ENCODE measurements at places on chromosomes 13 and 19.

GRCh38 chr13:52737965-52738364, 1.7 kb downstream of the CNMD start:
- no peak for DNase-seq

DNA sequence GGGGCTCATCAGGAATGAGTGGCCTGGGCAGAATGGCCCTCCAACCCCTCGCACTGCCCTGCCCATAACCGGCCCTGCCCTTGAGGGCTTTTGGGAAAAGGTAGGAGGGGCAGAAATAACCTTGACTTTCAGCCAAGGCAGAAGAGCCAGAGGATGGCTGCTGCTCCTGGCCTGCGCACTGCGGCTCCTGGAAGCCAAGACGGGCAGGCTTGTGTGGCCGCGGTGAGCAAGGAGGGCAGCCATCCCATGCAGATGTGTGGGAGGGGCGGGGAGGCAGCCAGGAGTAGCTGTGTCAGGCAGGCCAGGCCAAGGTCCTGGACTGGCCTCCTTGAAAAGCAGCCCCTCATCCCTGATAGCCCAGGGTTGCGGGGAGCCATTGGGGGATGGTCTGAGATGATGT, 57.6 kb upstream of the URI1 start:
- no peak for DNase-seq

DNA sequence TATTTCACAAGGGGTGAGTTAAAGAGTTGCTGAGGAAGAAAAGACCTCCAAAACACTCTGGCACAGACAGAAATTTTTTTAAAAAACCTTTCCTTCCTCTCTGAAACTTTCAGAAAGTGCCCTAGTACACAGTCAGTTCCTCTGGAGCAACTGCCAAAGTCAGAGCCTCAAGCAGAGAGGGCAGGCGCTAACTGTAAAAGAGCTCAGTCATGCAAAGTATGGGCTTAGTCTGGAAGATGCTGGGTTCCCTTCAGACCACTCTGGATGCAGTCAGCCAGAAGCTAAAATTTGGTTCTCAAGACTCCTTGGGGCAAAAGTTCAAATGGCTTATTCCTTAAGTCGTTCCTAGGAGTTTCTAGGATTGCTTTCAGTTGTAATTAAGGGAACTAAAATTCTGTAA, 671.6 kb downstream of the PCDH9 start:
- DNase-seq = no peak

- DNase-seq = no peak
These were observed 62.9 kb upstream of the KLHL1 start for GRCh38 chr13:70171151-70171550.

DNA sequence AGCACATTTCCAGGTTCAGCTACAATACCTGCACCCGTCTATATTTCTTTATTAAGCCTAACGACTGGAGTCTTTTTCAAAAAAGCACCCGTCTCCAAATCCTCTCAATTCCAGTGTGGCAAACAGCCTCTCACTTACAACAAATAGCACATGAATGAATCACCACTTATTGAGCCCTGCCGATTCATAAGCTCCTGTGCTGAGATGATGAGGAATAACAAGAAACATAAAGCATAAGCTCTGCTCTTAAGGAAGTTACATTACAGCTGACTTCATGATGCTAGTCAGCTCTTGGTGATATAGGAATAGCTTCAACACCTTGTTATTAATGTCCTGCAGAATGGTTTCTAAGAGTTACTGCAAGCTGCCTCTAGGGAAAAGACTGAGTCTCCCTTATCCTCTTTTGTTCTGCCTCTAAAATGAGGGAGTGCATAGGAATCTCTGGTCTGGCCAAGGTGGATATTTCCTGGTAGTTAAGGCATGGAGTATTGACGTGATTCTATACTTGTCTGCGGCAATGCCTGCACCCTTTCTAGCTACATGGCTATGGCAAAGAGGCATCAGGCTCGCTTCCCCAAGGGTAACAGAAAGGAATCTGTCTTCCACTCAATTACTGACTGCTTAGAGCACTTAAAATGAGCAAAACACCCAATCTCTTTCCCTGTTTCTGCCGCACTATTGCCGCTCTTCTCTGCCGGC, 195.7 kb downstream of the KLF12 start:
- no peak for DNase-seq
